ENCODE measurements at places on chromosomes 5 and 9. TPM values are rescaled to one million over a fixed set of nuclear protein-coding genes. Genes with fewer than 3 reads are reported as not detected.

GRCh38 chr5:137071526-137071925 lies 427.6 kb downstream of the SPOCK1 start:
- no peak for DNase-seq
- H3K27ac ChIP-seq: no peak overlapping the region
- peaks cover 18% of the 10 kb centered on the region for H3K27me3 ChIP-seq

- H3K4me3 ChIP-seq: no peak overlapping the region
- no peak for DNase-seq
- H3K4me1 ChIP-seq: no peaks in the 10 kb centered on the region
Measured at GRCh38 chr9:70874451-70874850, 247.0 kb downstream of the TRPM3 start.

DNA sequence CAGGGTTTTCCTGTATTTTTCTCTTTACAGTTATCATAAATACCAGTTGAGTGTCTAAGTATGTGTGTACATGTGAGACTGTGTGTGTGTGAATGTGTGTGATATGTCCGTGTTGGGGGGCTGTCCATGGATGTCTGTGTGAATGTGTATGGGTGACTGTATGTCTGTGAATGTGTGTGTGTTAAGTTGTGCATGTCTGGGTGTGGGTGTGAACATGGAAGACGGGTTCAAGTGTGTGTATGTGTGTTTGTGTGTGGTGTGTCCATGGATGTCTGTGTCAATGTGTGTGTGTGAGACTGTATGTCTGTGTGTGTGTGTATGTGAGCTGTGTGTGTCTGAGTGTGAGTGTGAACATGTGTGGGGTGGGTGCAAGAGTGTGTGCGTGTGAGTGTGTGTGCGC lies 55.0 kb downstream of the VAV2 start:
- no peak for DNase-seq
- H3K4me1 ChIP-seq: no peaks in the 10 kb centered on the region
- H3K27ac ChIP-seq: no peak overlapping the region
- no peak overlapping the region for H3K4me3 ChIP-seq
- no peaks in the 10 kb centered on the region for H3K36me3 ChIP-seq

- H3K4me1 ChIP-seq: no peaks in the 10 kb centered on the region
- H3K36me3 ChIP-seq: no peaks in the 10 kb centered on the region
- no peak overlapping the region for H3K4me3 ChIP-seq
Measured at GRCh38 chr5:180470966-180471582, 23.1 kb upstream of the CNOT6 start.

- no peak for DNase-seq
- no peaks in the 10 kb centered on the region for H3K4me1 ChIP-seq
- no peak overlapping the region for H3K27ac ChIP-seq
- H3K36me3 ChIP-seq: no peaks in the 10 kb centered on the region
Measured at GRCh38 chr9:128419061-128419925, 1.4 kb upstream of the CERCAM start.

DNA sequence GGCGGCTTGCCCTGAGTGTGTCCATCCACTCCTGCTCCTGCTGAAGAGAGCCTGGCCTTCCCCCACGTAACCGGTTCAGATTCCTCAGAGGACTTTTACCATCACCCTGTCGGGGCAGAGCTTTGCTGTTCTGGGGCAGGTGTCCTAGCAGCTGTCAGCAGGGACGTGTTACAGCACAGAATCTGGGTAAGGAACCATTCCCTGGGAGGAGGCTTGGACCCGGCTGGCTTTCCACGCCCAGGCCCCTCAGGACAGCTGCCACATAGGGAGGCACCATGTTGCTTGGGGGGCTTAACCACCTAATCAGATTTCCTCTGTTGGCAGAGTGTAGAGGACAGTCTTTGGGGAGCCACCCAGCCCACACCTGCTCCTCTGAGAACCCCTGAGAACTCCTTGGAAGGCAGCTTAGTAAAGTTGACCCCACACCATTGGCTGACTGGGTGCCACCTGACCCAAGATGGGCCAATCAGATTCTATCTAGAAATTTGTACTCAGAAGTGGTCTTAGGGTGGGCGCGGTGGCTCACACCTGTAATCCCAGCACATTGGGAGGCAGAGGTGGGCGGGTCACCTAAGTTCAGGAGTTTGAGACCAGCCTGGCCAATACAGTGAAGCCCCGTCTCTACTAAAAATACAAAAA lies 23.3 kb upstream of the EEIG1 start:
- no peak overlapping the region for H3K4me3 ChIP-seq
- no peaks in the 10 kb centered on the region for H3K4me1 ChIP-seq
- no peak for DNase-seq
- H3K36me3 ChIP-seq: no peaks in the 10 kb centered on the region
- H3K27me3 ChIP-seq: no peaks in the 10 kb centered on the region

GRCh38 chr5:33494466-33494865 lies 53.7 kb downstream of the TARS1 start:
- H3K4me3 ChIP-seq: no peak overlapping the region
- H3K36me3 ChIP-seq: no peaks in the 10 kb centered on the region
- no peak for DNase-seq
- no peaks in the 10 kb centered on the region for H3K4me1 ChIP-seq
- H3K27ac ChIP-seq: no peak overlapping the region
- no peaks in the 10 kb centered on the region for H3K27me3 ChIP-seq

GRCh38 chr5:37251665-37252064 lies 2.5 kb upstream of the CPLANE1 start:
- H3K27me3 ChIP-seq: no peaks in the 10 kb centered on the region
- no peaks in the 10 kb centered on the region for H3K4me1 ChIP-seq
- H3K27ac ChIP-seq: no peak overlapping the region
- DNase-seq: no peak
- H3K4me3 ChIP-seq: no peak overlapping the region

- no peaks in the 10 kb centered on the region for H3K27me3 ChIP-seq
- no peaks in the 10 kb centered on the region for H3K4me1 ChIP-seq
- no peak for DNase-seq
- no peak overlapping the region for H3K27ac ChIP-seq
- no peak overlapping the region for H3K4me3 ChIP-seq
Measured at GRCh38 chr5:25006237-25006636, 361.5 kb upstream of the CDH10 start.

DNA sequence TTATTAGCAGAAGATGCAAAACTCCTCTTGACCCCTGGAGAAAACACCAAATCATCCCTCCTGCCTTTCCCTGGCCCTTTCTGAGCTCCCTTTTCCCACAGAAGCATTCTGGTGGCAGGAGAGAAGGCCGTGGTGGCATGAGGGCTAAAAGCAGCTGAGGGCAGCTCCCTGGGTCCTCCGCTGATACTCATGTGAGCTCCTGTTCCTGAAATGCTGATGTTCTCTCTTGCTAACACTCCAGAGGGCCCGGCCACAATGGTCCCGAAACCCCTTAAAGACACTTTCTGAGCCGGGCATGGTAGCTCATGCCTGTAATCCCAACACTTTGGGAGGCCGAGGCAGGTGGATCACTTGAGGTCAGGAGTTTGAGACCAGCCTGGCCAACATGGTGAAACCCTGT lies 183.1 kb downstream of the HSPA4 start:
- no peaks in the 10 kb centered on the region for H3K27me3 ChIP-seq
- H3K4me3 ChIP-seq: no peak overlapping the region
- no peaks in the 10 kb centered on the region for H3K4me1 ChIP-seq
- DNase-seq: peak; percentile 28

- H3K27me3 ChIP-seq: no peaks in the 10 kb centered on the region
- H3K36me3 ChIP-seq: peaks cover 6% of the 10 kb centered on the region
- no peak for DNase-seq
- peaks cover 13% of the 10 kb centered on the region for H3K4me1 ChIP-seq
Measured at GRCh38 chr9:86281593-86282076, 703 bp downstream of the ISCA1 start.

GRCh38 chr5:157159209-157159751 lies 6.8 kb downstream of the GARIN3 start:
- H3K27ac ChIP-seq: no peak overlapping the region
- no peak overlapping the region for H3K4me3 ChIP-seq
- DNase-seq: no peak
- no peaks in the 10 kb centered on the region for H3K27me3 ChIP-seq

DNA sequence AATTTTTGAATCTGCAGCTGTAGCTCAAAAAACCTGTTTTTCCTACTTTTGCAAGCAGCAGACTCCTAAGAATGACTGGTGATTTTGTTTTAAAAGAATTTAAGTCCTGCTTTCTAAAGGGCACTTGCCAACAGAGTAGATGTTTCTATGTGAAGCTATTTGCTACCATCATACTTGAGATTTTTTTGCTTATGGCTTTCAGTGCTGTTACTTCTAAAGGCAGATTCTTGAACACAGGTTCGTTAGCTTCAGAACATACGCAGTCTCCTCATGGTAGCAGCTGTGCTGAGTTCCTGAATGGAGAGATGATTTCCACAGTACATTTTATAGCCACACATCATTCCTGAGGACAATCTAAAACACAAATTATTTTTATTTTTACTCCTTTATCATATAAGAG lies 24.4 kb upstream of the ELL2 start:
- H3K36me3 ChIP-seq: no peaks in the 10 kb centered on the region
- no peak for DNase-seq
- H3K4me1 ChIP-seq: peaks cover 37% of the 10 kb centered on the region
- H3K27me3 ChIP-seq: no peaks in the 10 kb centered on the region
- H3K4me3 ChIP-seq: peak overlapping the region; percentile 66
- H3K27ac ChIP-seq: no peak overlapping the region

GRCh38 chr9:36665921-36666431 lies 93.3 kb downstream of the MELK start:
- H3K36me3 ChIP-seq: peaks cover 78% of the 10 kb centered on the region
- H3K4me3 ChIP-seq: no peak overlapping the region
- H3K27ac ChIP-seq: no peak overlapping the region
- DNase-seq: no peak
- no peaks in the 10 kb centered on the region for H3K27me3 ChIP-seq

MEGF10 gene
- 14.3 TPM for total RNA-seq

FOXD4L6 gene
- total RNA-seq: not detected

ZNF658 gene
- 5.9 TPM for total RNA-seq

SLC45A2 gene
- total RNA-seq: not detected

INSL6 gene
- not detected for total RNA-seq

PCDHB6 gene
- total RNA-seq: 0.66 TPM

NUDCD2 gene
- 94.3 TPM for total RNA-seq
